AG09309 (cell line): ENCODE measurements at places on chromosomes 5 and 9.

- DNase-seq: no peak
Measured at GRCh38 chr9:129648764-129649115, 6.8 kb upstream of the ASB6 start.

DNA sequence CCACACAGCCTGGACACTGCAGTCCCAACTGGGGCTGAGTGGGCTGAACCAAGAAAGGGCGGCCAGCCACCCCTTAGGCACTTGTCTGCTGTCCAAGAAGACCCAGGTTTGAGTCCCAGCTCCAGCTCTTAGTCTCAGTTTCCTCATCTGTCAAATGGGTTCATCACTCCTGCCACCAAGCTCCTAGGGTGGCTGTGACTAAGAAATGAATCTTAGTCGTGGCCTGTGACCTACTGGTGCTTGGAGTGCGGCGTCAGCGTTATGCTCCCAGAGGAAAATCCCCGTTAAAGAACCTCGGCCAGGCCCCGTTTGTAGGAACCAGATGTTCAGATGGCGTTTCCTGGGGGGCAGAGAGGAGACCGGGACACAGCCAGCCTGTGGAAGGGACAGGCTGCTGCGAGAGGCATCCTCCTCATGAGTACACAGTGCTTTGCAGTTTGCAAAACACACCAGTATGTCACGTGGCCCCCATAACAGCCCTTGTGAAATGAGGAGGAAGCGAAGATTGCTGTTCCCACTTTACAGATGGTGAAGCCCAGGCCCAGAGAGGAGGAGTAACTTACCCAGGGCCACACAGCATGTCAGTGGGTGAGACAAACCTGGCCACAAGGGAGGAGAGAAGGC, 3.3 kb downstream of the FIBCD1 start:
- no peak for DNase-seq

GRCh38 chr9:136532799-136533774, 12.8 kb downstream of the NOTCH1 start:
- no peak for DNase-seq

- DNase-seq: no peak
Measured at GRCh38 chr5:24767086-24767485, 122.3 kb upstream of the CDH10 start.

DNA sequence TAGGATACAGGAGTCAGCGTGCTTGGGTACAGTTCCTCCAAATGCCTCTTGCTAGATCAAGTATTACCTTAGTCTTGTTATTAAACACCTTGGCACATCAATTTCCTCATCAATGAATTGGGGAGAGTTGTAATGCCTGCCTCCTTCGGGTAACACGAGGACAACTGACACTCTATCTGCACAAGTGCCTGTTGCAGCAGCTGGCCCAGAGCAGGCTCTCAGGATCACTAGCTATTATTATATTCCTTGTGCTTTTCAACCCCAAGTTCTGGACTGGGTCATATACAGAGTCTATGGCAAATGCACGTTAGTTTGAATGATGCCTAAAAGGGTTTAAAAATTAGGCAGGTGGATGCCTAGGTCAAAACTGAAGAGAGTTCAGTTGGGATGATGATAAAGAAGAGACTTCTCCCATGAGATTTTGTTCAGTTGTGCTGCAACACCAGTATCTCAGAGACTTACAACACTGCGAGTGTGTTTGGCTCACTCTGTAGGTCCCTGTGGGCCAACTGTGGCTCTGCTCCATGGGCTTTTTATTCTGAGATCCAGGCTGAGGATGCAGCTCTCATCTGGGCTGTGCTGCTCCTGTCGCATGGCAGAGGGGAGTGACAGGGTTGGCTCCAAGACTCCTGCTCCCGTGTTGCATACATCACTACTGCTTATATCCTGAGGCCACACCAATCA, 41.1 kb upstream of the TEX48 start:
- DNase-seq: no peak

- no peak for DNase-seq
Measured at GRCh38 chr5:78497573-78498533, 137.4 kb downstream of the SCAMP1 start.

DNA sequence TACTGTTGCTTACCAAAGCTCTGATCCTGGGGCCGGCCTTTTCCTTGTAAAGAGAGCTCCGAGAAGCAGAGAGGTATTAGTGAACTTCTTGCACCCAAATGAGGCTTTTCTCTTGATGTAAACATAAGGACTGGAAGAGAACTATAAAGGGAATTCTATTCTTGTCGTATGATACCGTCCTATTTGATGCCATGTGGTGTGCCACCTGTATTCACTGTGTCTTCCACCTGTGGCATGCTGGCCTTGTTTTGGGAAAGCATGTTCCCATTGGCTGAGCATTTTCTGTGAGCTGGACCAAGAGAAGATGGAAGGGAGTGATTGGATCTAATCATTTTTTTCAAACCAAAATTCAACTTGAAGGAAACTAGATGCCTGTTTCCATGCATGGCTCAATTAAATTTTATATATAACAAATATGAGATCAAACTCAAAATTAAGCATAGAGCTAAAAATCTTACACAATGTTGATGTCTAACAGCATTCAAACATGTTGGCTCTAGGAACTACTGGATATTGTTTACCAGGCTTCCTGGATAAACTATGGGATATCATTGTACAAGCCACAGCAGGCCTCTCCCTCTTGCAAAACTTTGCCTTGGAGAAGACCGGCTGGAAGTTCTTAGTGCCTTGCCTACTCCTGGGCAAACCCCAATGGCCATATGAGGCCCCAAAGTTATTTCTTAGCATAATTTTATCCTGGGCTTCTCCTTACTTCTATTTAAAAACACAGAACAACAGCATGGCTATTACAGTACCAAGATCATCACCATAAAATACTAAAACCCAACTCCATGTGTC, 115.3 kb downstream of the TSSK1B start:
- no peak for DNase-seq

DNA sequence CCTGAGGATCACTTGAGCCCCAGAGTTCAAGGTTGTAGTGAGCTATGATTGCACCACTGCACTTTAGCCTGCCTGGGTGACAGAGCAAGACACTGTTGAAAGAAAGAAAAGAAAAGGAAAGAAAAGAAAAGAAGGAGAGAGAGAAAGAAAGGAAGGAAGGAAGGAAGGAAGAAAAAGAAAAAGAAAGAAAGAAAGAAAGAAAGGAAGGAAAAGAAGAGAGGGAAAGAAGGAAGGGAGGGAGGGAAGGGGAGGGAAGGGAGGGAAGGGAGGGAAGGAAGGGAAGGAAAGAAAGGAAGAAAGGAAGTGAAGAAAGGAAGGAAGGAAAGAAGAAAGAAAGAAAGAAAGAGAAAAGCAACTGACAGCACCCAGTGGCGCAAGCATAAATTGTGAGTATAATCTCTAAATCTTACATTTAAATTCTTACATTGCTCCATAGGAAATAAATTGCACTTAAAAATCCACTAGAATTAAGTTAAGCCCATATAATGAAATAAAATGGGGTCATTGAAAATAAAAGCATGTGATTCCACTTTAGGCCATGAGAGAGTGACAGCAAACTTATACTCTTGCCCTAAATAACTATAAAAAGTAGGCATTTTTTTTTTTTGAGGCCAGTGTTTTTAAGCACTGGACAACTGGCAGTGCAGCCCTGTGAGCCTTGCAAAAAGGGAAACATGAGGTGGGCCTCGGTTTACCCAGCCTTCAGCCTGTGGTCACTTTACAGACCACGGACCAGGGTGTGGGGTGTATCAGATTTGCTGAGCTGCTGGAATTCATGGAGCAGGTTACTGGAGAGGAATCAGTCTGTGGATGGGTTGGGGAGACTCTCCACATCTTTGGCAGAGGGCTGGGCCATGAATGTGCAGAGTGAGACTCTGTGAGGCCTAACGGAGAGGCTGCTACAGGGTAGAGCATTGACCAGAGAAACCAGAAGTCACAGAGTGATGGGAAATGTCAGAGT, 175.5 kb downstream of the TTLL11 start:
- DNase-seq: no peak

- no peak for DNase-seq
Measured at GRCh38 chr5:44885903-44886302, 77.2 kb downstream of the MRPS30 start.

DNA sequence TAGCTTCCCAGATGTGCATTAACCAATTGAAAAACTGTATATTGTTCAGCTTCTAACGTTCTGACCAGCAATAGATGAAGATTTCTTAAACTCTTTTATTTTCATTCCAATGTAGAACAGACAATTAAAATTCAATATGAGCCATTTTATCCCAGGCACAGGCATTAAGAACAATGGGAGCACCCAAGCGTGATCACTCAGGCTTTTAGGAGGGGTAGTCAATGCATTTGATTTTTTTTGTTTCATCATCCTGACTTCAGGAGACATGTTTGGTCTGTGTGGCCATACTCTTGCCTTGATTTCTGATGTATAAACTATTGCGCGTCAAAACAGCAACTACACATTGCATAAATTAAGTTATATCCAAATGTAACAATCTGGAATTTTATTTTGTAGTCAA, 653.0 kb upstream of the RORB start:
- no peak for DNase-seq
